ENCODE measurements at places on chromosomes 5 and 9.

GRCh38 chr5:124343451-124343867, 403.0 kb downstream of the ZNF608 start:
- no peak for DNase-seq

DNA sequence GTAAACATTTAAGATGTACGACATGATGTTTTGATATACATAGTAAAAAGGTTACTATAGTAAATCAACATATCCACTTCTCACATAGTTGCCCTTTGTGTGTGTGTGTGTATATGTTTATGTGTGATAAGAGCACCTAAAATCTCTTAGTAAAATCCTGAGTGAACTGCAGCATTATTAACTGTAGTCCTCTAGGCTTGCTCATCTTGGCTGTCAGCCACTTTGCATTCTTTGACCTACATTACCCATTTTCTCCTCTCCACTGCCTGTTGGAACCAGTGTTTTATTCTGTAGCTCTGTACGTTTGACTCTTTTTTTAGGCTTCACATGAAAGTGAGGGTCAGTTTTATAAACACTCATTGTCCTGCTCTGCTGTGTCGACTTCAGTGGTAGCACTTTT, 24.4 kb downstream of the C5orf22 start:
- no peak for DNase-seq

- DNase-seq = no peak
Observed at GRCh38 chr9:124863371-124863871, 1.5 kb downstream of the ARPC5L start.

DNA sequence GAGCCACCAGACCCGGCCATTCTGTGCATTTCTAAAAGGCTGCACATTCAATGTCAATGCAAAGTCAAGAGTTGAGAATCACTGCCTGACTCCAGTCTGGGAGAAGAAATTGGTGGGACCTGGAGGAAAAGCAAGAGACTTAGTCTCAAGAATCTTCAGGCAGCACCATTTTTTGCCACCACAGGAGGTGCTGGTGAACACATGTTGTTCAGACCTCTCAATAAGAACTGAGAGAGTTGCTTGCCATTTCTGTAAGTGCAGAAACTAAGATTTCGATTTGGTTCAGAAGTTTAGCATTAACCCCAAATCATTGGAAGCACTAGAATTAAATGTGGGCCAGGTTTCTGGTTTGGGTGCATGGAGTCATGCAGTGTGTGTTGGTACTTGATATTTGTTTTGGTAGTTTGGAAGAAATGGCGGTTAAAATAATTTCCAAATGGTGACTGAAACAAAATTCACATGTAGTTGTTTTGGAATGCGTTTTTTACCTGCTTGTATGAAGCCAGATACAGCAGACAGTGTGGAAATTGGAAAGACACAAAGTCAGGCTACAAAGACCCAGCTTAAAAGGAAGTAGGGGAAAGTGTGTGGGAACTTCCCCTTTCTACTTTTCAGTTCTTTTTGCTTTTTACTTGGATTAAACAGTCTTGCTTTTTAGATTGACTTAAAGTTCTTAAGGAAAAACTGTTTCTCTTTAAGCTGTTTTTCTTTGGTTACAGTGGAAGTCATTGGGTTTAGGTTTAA, 20.4 kb downstream of the PDE8B start:
- no peak for DNase-seq

- no peak for DNase-seq
Observed at GRCh38 chr9:131318231-131319085, 28.9 kb downstream of the PLPP7 start.

- no peak for DNase-seq
Observed at GRCh38 chr9:77803423-77803822, 155.3 kb upstream of the GNA14 start.

GRCh38 chr9:131999692-132000551, 79.7 kb downstream of the MED27 start:
- no peak for DNase-seq

DNA sequence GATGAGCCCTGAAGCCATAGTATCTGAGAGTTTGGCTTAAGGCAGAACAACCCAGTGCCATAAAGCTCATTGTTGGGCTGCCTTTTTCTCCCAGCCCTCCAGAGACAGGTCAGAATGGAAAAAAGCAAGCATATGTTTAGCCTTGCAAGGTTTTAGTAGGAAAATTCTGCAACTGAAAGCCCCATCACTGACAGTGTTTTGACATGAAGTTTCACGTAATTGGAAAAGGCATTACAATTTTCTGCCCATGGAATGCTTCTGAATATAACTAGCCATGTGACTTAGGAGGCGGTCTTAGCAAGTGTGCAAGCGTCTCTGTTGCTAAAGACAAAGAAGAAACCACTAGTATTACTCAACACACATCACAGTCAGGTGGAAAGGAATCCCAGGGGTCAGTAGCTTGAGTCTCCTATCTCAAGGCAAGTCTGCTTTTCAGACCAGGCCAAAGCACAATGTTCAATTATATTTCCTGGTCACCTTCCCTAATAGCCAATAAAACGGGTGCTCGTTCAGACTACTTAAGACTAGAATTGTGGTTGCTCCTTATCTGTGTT, 117.6 kb downstream of the CARTPT start:
- DNase-seq = no peak

GRCh38 chr9:16871336-16872151, 1.1 kb upstream of the BNC2 start:
- DNase-seq = no peak

GRCh38 chr9:13274886-13275641, 4.4 kb downstream of the MPDZ start:
- no peak for DNase-seq

- no peak for DNase-seq
Observed at GRCh38 chr5:156147261-156147943, 179.6 kb upstream of the SGCD start.

GRCh38 chr5:72138943-72139521, 31.8 kb downstream of the MAP1B start:
- no peak for DNase-seq

GRCh38 chr5:149337736-149338135, 7.6 kb upstream of the GRPEL2 start:
- DNase-seq = peak; percentile 57

DNA sequence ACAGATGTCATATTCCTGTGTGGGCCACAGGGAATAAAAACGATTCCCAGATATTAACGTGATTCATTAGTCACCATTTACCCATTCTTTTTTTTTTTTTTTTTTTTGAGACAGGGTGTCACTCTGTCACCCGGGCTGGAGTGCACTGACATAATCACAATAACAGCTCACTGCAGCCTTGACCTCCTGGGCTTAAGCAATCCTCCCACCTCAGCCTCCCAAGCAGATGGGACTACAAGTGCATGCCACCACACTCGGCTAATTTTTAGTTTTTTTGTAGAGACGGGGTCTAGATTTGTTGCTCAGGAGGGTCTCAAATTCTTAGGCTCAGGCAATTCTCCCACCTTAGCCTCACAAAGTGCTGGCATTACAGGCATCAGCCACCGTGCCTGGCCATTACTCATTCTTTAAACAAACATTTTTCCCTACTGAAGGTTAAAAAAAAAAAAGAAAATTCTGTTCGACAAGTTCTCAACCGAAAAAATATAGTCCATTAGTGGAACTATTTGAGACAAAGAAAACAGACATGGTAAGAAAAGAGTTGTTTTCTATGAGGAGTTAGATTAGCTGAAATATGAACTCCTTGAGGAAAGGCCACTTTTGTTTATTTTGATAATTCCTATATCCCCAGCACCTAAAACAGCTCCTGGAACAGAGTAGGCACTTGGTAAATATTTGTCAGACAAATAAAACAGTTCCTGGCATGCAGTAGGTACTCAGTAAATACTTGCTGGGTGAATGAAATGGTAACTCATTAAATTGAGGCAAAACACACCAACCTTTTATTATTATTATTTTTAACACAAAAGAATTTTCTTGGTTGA, 32.1 kb upstream of the PDCL start:
- DNase-seq = no peak

- DNase-seq = peak; percentile 81
Observed at GRCh38 chr9:125887172-125887571, 140.0 kb downstream of the PBX3 start.

DNA sequence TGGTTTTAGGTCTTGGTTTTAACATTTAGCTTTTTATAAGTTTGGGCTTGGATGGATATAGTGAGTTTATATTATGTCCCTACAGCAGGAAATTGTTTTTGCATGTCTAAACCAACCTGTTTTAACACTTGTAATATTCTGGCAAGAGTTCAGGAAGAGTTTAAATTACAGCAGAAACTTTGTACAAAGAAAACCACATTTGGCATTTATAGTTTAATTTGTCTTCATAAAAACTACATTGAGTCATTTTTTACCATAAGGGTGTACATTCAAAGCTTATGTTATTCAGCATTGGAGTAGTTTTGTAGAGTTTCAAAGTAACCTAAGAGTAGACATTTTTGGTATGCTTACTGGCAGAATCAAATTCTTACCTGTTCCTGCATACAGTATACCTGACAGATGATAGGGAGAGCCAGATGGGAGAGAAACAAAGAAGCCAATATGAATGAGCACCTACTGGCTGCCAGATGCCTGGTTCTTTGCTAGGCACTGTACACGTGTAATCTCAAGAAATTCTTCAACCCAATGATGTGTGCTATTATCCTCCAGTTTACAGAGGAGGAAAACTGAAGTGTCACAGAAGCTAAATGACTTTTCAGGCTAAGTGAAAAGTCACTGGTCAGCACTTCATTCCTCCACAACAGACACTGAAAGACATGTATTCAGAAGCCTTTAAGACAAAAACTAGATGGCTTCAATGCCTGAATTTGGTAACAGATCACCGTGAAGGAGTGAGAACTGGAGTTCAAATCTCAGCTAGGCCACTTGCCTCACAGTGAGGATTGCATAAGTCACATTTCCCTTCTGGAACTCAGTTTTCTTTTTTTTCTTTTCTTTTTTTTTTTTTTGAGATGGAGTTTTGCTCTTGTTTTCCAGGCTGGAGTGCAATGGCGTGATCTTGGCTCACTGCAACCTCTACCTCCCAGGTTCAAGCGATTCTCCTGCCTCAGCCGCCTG, 25.9 kb upstream of the ECM2 start:
- DNase-seq = no peak

- DNase-seq = no peak
Observed at GRCh38 chr9:38727497-38728001, 7.6 kb upstream of the FAM240B start.

GRCh38 chr9:72454871-72455491, 66.4 kb upstream of the TMC1 start:
- DNase-seq = no peak

GRCh38 chr5:88675168-88675707, 207.7 kb downstream of the MEF2C start:
- DNase-seq = peak; percentile 75

- no peak for DNase-seq
Observed at GRCh38 chr5:79961716-79962574, 29.1 kb downstream of the MTX3 start.

DNA sequence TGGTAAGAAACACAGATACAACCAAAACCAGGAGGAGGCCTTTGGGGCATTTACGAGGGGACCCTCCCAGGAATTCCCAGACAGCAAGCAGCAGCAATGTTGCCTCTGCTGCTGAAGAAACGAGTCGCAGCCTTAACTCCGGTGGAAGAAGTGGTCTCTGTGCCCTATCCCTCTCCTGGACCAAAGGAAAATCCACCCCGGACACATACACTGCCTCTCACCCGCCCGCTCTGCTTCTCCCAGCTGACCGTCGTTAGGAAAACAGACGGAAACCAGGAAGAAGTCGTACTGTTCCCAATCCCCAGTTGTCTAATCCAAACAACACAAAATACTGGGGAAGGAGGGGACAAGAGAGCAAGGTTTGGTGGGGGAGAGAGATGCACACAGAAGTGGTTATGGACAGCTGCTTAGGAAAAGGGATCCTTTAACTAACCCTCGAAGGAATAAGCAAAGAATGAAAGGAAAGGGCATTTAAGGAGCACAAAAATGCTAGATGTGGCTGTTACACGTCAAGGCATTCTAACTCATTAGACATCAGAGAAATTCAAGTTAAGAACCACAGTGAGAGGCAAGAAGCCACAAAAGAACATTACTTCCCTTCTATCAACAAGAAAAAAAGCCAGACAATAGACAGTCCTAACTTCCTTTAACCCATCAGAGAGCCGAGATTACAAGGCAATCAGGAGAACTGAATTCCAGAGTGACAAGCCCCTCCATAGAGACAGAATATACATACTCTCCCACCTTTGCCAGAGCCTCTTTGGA, 71.9 kb downstream of the ACTL7B start:
- DNase-seq = no peak

DNA sequence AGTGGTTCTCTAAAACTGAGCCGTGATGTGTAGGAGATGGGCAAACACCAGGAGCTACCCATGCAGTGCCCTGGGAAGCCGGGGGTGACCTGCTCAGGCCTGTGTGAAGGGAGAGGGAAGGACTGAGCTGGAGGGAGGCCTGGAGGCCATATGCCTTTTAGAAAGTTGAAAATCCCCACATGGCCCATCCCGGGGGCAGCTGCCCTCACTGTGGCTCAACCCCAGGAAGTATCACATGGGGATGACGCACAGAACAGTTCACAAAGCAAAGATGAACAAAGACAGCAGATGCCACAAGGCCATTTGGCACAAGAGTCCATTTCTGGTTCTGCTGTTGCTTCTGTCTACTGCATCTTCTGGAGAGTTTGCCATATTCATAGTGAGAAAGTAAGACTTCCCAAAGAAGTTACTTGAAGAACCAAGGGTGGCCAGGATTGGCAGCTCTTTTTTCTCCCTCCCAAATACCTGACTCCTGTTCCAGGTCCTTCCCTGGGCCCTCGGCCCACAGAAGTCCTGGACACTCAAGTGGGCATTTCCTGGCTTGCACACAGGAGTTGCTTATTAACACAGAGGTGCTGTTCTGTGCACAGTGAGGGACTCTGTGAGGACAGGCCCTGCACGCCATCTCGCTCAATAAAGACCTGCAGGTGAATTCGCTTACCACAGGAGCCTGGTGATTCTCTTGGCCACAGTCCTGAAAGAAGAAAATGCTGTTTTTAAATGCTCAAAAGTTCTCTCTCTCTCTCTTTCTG, 25.1 kb downstream of the ACSL6 start:
- DNase-seq = no peak

DNA sequence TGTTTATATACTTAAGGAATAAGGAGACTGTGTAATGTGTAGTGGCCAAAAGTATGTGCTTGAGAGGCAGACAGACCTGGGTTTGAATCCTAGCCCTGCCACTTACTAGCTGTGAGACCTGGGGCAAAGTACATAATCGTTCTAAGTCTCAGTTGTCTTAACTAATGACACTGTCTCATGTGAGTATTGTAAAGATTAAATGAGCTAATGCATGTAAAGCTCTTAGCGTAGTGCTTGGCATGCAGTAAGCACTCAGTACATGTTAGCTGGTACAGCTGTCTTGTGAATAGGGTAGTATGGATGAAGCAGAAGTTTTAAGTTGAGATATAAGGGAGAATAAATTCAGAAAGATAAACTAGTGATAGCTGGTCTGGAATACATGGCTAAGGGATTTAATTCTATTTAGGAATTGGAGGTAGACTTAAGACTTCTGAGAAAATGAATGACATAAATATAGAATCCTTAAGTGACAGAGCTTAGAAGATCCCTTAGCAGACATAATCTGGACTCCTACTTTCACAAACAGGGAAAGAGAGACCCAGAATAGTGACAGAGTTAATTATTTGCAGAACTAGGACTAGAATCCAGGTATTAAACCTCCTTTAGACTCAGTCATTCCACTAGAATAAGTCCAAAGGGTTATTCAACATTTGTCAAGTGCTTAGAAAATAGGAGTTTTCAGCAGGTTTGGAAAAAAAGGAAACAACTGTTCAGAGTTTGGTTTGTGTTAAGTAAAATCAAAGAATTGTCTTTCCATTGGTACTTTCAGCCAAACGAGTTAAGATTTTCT, 13.1 kb downstream of the GPR21 start:
- no peak for DNase-seq
